ENCODE measurements at places on chromosomes 13 and 19.

DNA sequence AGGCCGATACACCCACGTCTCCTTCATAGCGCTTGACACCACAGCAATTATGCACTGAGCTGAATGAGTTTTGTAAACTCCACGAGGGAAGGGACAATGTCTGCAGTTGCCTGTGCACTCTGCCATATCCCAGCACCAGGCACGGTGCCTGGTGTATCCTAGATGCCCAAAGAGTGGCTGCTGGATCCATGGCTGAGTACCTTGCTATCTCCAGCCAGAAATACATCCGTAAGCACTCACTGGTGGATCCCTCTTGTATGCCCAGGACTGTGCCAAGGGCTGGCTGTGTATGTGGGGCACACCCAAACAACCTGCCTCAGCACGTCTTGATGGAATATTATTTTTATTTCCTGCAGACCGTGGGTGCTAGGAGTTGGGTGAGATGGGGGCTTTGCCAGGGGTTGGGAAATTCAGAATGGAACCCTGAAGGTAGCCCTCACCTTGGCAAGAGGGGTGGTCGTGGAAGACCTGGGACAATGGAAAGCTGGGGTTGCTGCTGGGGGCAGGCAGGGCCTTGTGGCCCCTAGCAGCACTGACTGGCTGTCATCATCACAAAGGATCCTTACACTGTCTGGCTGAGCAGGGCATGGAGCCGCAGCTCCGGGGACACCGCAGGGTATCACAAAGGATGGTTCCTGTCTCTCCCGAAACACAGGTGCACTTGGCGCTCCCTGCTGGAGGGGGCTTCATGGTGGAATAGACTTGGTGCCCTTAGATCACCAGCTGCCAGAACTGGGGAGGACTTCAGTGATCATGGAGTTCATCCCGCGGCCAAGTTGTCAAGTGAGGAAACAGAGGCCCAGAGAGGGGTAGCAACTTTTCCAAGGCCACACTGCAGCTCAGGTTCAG, 131.3 kb downstream of the URI1 start:
- no peak for DNase-seq

DNA sequence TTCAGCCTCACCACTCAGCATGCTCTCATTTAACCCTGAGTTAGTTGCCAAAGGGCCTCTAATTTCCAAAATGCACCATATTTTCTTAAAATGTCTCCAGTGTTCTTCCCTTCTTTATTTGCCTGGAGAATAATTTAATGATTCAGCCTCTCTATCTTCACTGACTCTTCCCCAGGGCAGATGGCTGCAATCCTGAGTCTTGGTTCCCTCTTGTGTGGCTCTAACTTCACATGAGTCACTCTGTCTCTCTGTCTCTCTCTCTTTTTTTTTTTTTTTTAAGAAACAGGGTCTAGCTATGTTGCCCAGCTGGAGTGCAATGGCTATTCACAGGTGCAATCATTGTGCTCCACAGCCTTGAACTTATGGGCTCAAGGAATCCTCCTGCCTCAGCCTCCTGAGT, 251.4 kb downstream of the VWA8 start:
- no peak for DNase-seq

DNA sequence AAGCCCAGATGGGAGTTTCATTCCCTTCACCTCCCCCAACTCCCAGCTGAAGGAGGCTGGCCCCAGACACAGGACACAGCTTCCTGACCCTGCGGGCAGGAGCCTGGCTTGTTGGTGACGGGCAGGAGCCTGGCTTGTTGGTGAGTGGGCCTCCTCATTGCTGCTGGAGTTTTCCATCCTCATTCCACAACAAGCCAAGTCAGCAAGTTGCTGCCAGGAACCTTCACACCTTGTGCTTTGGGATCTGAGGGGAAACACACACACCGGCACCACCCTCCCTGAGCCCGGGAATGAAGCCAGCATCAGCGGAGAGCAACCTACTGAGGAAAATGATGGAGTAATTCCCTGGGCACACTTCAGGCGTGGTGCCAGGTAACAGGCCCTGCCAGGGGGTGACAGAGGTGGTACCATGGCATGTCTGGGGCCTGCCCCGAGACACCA, 74.9 kb downstream of the ALOX5AP start:
- DNase-seq: no peak

GRCh38 chr13:48234566-48235340, 1.7 kb downstream of the ITM2B start:
- DNase-seq: no peak

GRCh38 chr13:83024955-83025594, 857.2 kb downstream of the SLITRK1 start:
- no peak for DNase-seq

DNA sequence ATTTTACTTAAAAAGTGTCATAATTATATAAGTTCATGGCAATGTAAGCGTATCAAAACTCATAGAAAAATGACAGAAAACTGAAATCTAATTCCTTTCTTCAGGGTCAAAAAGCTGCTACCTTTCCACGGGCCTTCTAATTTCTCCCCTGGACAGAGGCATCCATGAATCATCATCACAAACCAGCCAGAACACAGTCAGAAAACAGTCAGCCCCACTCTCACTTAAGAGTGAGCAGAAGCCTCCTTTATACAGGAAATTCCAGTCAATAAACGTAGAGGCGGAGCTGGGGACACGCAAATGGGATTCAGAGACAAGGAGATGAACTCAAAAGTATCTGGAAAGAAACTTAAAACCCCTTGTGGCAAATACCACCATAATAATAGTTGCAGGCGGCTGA, 54.2 kb upstream of the ABCC4 start:
- DNase-seq: no peak

Measured in CMK (cell line).